Stimulated activated CD4-positive, alpha-beta T cell treated with anti-CD3 and anti-CD28 coated beads, Interleukin-15, amount 100 ng/mL, for 1 hour (primary cell): ENCODE measurements at places on chromosomes 13 and 19.

DNA sequence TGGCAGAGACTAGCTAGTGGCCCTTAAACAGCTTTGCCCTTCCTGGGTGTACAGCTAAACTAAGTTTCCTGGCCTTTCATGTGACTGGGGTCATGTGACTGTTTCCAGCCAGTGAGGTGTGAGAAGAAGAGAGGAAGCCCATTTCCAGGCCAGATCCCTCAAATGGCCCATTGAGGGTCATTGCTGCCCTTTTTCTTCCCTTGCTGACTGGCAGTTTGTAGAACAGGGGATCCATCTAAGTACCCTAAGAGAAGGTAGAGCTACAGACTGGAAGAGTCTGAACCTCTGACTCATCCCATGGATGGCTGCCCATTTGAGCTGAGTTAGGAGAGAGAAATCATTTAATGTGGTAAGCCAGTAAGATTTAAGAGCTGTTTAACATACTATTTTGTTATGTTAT lies 2.8 kb downstream of the SWSAP1 start:
- no peak for DNase-seq

- DNase-seq, result no peak
Measured at GRCh38 chr13:99178636-99179035, 22.0 kb upstream of the UBAC2 start.

GRCh38 chr13:93364166-93364565 lies 137.6 kb downstream of the GPC6 start:
- DNase-seq, result no peak

GRCh38 chr13:37412241-37412921 lies 186.2 kb downstream of the POSTN start:
- DNase-seq, result no peak

DNA sequence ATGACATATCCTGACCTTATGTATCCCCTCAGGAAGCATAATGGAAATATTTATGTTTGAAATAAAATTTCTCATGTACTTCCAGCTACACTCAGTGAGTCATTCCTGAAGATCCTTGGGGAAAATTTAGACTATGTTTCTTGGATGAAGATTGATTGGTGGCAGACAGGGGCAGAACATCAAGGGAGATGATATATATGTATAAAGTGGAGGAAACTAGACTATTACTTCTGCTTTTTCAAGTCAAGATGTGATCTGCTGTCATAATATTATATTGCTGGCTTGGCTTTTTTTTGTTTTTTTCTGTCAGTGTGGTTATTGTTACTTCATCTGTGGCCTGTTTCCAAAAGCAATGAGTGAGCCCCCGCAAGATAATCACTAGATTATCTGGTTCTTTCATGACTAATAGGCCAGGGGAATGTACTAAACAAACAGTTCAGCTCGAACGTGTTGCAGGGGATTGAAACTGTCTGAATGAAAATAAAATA lies 87.2 kb upstream of the TNFSF11 start:
- no peak for DNase-seq

DNA sequence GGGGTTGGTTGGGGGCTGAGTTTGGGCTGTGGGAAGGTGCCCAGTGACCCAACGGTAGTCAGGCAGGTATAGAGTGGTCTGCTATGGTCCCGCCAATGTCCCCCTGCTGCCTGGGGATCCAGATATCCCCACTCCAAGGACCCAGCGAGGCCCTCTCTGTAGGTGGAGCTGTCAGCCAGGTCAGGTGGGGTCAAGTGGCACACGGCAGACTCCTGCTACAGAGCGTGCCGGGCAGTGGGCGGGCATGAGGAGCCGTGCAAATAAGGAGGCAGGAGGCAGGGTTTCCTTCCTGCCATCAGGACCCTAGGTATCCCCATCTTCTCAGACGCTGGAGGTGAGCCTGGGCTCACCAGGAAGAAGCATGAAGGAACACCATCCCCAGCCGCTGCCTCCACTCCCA lies 14.9 kb downstream of the EVI5L start:
- no peak for DNase-seq

GRCh38 chr13:102817907-102818306 lies 19.0 kb downstream of the BIVM start:
- DNase-seq, result no peak

GRCh38 chr19:29884466-29884865 lies 57.6 kb upstream of the URI1 start:
- no peak for DNase-seq

DNA sequence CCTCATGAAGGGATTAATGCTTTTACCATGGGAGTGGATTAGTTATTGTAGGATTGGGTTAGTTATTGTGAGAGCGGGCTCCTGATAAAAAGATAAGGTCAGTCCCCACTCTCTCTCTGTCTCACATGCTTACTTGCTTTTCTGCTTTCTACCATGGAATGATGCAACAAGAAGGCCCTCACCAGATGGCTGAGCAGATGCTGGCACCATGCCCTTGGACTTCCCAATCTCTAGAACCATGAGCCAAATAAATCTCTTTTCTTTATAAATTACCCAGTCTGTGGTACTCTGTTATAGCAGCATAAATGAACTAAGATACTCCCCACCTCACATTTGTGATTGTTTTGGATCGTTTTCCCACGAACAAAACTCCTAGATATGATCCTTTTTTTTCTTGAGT lies 353.8 kb downstream of the DNAJC15 start:
- DNase-seq, result no peak

- no peak for DNase-seq
Measured at GRCh38 chr13:29937841-29938240, 87.4 kb upstream of the UBL3 start.

GRCh38 chr13:27374650-27375049 lies 49.8 kb upstream of the GTF3A start:
- no peak for DNase-seq

DNA sequence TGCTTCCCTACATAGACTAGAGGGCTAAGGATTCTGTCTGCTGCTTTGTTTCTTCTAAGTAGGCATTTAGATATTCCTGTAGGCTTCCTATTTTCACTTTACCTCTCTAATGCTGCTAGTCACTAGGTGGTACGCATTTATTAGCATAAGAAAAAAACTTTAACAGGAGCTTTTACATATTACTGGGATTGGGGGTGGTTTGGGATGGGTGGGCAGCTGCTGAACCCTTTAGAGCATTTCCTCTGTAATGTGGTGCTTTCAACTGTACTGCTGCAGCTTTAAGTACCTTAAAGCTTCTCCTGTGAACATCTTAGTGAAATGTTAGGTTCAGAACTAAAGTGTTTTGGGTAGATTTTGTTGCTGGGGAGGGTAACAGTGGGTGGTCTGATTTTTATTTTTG lies 92.6 kb downstream of the ZNF486 start:
- DNase-seq, result no peak

DNA sequence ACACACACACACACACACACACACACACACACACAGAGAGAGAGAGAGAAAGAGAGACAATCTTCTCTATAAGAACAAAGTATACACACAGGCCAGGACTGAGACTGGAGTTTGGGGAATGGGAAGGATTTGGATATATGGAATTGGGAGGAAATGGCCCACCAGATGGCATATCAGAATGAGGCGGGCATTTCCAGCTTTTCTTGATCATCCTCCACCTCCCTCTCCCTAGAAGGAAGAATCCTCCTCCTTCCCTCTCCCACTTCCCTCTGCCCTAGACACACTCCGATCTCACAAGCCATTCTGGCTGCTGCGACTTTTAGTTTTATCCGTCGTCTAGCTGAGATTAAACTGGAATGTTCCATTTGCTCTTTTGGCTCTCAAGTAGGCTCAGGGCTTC lies 10.0 kb upstream of the CEBPG start:
- DNase-seq, result no peak

- DNase-seq, result no peak
Measured at GRCh38 chr13:101875717-101876393, 423.4 kb downstream of the ITGBL1 start.

- no peak for DNase-seq
Measured at GRCh38 chr19:55690769-55691545, 15.9 kb downstream of the EPN1 start.

- DNase-seq, result no peak
Measured at GRCh38 chr13:63643543-63643942, 2227.9 kb upstream of the PCDH20 start.

DNA sequence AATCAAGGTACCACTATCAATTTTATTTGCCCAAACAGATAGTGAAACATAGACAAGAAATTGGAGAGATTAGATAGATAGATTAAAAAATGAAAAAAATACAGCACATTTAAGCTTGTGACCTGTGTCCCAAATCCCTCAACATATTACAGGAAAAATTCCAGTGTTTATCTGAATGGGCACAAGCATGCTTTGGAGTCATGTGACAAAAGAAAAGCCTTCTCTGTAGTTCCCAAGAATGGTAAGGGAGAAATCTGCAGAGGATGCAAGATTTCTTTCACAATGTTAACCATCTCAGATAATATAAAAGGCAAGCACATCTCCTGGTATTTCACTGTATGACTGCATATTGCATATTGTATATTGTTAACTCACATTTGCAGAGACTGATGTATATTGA lies 168.0 kb downstream of the PCDH9 start:
- DNase-seq, result no peak

- no peak for DNase-seq
Measured at GRCh38 chr13:60788156-60788829, 391.3 kb downstream of the TDRD3 start.

- DNase-seq, result no peak
Measured at GRCh38 chr13:93388701-93389100, 162.1 kb downstream of the GPC6 start.

DNA sequence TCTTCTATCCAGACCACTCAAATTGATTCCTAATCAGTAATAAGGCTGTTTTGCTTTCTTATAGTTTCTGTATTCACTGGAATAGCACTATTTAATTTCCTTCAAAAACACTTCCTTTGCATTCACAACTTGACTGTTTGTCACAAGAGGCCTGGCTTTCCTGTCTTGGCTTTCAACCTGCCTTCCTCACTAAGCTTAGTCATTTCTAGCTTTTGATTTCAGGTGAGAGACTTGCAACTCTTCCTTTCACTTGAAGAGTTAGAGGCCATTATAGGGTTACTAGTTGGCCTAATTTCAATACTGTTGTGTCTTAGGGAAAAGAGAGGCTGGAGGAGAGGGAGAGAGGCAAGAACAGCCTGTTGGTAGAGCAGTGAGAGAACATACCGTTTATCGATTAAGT lies 47.0 kb downstream of the SACS start:
- DNase-seq, result no peak

DNA sequence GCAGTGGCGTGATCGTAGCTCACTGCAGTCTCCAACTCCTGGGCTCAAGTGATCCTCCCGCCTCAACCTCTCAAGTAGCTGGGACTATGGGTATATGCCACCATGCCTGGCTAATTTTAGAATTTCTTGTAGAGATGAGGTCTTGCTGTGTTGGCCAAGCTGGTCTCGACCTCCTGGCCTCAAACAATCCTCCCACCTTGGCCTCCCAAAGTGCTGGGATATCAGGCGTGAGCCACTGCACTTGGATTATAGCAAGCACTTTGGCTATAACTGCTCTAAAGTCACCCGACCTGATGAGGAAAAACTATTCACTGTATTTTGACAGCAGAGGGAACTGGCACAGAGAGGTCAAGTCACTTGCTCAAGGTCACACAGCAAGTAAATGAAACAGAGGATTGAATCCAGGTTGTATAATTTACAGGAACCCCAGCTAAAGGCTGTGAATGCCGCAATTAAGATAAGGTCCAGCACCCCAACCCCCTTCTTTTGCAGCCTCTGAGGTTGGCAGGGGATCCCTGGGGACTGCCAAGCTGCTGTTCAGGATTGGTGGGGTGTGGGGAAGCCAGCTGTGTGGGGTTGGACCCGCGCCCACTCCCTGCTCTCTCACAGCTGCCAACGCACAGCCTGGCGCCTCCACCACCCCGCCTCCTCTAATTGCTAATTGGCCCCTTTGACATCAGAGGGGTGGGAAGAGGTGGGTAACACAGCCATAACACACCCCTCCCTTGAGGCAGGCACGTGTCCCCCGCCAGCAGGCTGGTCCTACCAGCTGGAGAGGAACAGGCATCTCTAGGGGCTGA lies 6.0 kb downstream of the TMIGD2 start:
- DNase-seq, result no peak

DNA sequence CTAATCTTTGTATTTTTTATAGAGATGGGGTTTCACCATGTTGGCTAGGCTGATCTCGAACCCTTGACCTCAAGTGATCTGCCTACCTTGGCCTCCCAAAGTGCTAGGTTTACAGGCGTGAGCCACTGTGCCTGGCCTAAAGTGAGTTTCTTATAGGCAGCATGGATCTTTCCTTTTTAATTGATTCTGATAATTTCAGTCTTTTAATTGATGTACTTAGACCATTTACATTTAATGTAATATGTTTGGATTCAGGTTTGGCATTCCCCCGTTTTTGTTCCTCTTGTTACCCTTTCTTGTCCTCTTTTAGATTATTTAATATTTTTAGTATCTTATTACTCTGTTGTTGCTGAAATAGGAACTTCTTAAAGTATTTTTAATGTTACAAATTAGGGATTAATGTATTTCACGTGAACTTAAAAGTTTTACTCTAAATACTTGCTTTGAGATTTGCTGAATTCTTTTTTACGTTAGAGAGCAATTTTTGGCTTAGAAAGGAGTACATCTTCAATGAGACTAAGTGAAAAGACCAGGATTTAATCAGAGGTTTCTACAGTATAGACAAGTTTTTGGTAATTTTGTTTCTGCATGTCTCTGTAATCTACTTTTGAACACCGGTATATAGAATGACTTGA lies 50.3 kb downstream of the URI1 start:
- no peak for DNase-seq

DNA sequence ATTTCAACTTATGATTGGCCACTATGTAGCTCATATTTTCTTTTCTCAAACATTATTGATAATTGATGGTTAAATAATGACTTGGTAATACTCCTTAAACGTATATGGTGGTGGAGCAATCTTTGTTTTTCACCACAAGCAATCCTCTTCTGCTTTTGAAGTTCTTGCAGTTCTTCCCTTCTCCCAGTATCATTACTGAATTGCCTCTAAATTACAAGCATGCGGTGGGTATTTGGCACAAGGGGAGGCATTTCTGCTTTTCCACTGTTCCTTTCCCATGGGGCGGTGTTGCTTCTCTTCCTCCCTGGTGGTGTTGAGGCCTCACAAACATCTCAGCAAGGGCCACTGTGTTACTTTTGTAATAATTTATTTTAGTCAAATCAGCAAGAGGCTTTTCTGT lies 234.4 kb upstream of the RXFP2 start:
- DNase-seq, result no peak

DNA sequence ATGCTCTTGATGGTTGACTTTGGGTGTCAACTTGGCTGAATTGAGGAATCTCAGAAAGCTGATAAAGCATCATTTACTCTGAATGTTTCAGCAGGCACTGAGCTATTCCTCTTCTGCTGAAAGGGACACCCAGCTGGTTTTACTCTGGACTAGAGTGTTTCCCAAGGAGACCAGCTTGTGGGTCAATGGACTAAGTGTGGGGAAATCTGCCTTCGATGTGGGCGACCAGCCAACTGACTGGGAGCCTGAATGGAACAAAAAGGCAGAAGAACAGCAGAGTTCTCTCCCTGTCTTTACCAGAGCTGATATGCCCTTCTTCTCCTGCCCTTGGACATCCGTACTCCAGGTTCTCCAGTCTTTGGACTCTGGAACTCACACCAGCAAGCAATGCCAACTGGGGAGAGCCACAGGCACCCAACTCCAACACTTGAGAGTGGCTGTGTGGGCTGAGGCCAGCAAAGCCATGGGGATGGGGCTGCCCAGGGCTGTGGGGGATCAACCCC lies 32.2 kb downstream of the MRPL57 start:
- no peak for DNase-seq
